ENCODE measurements at places on chromosomes 3 and 15.

- no peak for DNase-seq
Observed at GRCh38 chr3:123042413-123042812, 14.8 kb upstream of the SEMA5B start.

DNA sequence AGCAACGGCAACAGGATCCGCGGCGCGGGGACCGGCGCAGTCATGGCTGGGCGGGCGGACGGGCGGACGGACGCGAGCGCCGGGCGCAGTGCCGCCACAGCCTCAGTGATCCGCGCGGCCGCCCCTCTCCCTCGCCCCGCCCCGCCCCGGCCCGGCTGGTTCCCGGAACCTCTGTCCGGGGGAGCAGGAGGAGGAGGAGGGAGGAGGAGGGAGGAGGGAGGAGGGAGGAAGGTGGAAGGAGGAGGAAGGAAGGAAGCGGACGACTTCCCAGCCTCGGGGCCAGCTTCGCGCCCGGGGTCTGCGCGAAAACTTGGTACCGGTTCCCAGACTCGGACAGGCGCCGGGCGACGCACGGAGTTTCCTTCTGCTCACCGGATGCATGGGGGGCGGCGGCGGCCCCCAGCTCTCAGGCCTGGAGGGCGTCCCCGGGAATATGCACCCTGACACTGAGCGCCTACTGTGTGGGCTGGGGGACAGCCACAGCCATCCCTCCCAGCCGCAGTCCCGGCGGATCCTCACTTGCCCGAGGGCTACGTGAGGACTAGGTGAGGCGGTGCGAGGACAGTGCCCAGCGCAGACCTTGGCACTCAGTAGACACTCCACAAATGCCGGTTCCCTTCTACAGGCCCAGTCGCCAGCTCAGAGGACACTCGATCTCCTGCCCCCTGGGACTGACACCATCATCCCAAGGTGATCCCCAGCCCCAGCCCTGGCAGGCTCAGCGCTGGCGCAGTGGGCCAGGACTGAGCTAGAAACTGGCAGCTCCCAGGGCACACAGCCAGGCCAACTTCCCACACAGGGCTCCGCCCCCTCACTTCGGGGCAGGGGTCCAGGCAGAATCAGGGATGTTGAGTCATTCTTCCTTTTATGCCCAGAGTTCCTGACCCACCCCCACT lies at the start of gene SHISA5:
SHISA5 (minus strand) TSS at position 124 of the 896 bp plus-strand sequence; CDS start at position 44, 80 bp downstream.
- DNase-seq, result peak; percentile 49

DNA sequence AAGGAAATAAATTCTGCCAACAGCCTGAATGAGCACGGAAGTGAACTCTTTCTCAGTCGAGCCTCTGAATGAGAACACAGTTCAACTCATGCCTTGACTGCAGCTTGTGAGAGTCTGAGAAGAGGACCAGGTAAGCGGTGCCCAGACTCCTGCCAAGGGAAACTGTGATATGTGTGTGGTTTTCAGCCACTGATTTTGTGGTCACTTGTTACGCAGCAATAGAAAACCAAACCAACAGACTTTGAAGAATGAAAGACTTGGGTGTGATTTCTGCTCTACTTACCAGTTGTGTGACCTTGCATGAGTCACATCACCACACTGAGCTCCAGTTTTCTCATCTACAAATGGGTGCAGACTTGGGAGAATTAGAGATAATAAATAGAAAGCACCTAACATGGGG lies 30.6 kb upstream of the FAM107A start:
- no peak for DNase-seq

GRCh38 chr3:130621824-130622223 lies 104.8 kb downstream of the COL6A6 start:
- peak; percentile 69 for DNase-seq

DNA sequence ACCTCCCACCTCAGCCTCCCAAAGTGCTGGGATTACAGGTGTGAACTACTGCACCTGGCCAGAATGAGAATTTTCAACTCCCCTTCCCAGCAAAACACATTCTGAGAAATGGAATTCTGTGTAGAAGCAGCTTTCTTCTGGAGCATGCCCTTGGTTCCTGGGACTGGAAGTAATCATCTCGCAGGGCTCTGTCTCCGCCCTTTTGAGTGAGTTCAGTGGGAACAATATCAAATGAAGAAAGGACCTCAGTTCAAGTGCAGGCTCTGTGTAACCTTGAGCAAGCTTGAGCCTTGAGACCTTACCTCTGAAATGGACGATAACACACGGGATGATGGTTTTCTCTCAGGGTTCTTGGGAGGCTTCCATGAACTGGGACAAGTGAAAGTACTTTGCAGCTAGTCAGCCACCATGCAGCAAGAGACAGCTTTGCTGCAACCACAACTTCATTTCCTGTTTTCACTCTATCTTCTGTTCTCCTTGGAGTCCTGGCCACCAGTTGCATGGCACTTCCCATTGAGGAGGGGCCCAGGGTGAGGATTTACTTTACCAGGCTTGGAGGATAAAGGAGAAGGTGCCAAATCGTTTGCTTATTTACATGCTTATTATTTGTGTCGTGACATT lies 35.7 kb upstream of the IGF1R start:
- no peak for DNase-seq

DNA sequence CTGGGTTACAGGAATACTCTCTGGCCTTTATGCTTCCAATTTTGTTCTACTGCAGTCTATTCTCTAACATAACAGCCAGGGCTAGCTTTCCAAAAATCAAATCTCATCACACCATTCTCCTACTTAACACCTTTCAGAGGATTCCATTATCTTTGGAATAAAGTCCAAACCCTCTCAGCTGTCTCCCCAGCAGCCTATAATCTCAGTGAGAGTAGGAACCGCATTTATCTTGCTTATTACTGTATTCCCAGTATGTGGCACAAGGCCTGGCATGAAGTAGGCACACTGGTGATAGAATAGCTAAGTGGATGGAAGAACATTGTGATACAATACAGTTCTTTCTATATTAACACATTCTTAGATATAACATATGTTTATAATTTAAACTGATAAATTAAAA lies 49.0 kb upstream of the MYO5C start:
- DNase-seq, result no peak

DNA sequence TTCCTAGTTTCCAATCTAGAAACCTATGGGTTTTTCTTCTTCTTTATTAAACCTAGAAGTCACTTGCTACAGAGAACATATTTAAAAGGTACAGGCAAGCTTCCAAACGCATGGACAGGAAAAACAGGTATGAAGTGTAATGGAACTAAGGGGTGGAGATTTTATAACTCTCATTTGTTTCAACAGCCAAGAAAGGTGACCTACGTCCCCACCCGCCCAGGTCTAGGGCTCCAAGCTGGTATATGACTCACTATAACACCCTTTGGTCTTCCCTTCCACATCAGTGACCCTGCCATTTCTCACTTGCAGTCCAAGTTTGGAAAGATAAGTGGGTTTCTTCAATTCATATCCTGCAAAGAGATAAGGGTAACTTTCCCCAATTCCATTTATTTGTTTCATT lies 6.0 kb upstream of the LIPH start:
- no peak for DNase-seq
